GM06990 (cell line): ENCODE measurements at places on chromosomes 7 and 10.

GRCh38 chr7:35646289-35647023 is 48.5 kb downstream of the HERPUD2 start:
- DNase-seq = no peak

DNA sequence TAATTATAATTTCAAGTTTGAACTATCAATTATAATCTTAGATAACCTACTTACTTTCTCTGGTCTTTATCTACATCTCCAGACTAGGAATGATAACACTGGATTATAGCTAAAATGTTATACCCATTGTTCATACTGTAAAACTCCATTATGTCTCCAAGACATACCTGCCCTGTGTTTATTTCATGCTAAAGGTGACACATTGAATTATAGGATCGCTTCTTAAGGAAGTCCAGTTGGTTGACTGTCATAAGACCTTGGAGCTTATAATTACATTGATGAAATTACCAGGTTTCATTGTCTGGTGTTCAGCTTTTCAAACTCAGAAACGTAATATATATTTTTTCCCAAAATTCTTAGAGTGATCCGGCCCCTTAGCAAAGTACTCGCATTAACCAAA is 15.5 kb upstream of the HERC4 start:
- no peak for DNase-seq

DNA sequence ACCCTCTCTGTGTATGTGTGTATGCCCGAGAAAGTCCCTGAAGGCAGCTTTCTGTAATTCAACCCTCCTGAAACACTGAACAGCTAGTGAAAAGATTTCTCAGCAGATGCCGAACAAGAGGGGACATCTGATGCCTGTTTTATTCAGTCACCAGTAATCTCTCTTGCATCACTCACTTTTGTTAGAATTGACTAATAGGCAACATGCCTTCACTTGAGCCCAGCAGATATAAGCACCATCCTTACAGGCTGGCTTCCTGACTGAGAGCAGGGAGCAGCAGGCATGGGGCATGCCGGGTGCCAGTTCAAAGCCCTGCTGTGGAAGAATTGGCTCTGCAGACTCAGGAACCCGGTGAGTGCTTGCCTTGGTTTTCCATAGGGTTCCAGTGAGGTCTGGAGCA is at the start of gene ABCA13:
ABCA13 (plus strand) TSS at position 257 of the 400 bp plus-strand sequence; CDS start at position 283, 26 bp downstream.
- DNase-seq = no peak

GRCh38 chr7:81268551-81268950 is 349.7 kb upstream of the SEMA3C start:
- DNase-seq = no peak

- DNase-seq = no peak
These were observed 89.6 kb downstream of the PPP1R17 start for GRCh38 chr7:31776616-31777015.

DNA sequence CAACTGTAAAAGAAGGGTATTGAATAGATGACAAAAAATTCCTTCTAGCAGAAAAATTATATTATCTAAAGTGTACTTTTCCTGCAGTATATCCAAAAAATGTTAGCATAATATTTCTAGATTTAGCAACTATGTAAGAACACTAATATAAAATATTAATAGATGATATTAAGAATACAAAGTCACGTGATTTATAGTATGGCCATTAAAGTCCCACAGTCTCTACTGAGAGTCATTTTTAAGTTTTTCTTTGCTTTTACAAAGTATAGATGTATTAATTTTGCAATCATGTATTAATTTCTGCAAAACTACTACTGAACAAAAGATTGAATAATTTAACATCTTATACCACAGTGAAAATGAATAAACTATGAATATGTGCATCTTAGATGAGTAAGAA is 94.9 kb downstream of the ZWINT start:
- DNase-seq = no peak

DNA sequence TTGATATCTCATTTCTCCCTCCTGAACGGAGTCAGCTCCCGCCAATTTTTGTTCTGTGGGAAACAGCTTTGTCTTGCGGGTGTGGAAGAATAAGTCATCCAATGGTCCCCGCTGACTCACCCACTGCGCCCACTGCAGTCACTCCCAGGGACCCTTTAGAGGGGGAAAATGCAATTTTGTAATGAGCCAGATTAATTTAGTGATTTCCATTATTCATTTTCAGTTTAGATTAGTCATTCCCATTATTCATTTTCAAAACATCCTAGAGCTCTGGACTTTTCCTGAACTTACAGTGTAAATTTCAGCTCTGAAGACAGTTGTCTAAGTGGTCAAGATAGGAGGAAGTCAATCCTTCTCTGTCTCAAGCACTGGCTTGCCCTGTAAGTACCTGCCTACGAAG is 154.9 kb upstream of the TMEM72 start:
- DNase-seq = no peak
